ENCODE measurements at places on chromosomes 3 and 15.

- no peak for DNase-seq
Observed at GRCh38 chr3:10619989-10620832, 114.8 kb upstream of the ATP2B2 start.

GRCh38 chr3:10937141-10937825 lies 55.3 kb upstream of the SLC6A1 start:
- no peak for DNase-seq

- DNase-seq = peak; percentile 53
Observed at GRCh38 chr3:101381809-101382208, 61.4 kb upstream of the IMPG2 start.

DNA sequence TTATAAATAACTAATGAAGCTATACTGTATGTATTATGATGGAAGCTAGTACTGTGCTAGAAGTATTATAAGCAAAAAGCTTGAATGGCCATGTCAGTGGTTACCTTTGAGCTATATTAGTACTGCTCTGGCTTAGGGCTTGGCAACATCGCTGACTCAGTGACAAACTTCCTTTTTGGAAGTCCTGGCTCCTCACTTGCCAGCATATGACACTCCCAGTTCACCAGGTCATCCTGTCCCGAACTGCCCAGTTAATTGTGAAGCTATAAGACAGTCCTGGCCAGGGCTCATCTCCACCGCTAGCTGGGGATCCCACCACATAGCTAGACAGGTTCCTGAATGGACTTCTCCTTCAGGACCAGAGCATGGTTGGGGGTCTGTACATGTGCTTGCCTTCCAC lies 31.9 kb downstream of the RAB8B start:
- peak; percentile 85 for DNase-seq

GRCh38 chr3:170256597-170256996 lies 34.4 kb downstream of the PRKCI start:
- DNase-seq = no peak

- DNase-seq = peak; percentile 67
Observed at GRCh38 chr3:138051947-138052802, 42.2 kb downstream of the CLDN18 start.

DNA sequence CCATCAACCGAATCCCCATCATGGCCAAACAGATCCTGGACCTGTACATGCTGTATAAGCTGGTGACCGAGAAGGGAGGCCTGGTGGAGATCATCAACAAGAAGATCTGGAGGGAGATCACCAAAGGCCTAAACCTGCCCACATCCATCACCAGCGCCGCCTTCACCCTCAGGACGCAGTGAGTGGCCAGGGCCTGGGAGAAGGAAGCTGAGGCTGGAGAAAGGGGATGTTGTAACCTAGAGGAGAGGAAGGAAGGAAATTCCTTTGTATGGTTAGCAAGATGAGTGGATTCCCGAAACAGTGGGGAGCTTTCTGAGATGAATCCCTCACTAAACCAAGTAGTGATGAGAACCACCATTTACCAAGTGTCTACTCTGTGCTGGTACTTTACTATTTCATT lies 25.8 kb upstream of the CLK3 start:
- peak; percentile 49 for DNase-seq

GRCh38 chr3:187261541-187261969 lies 30.0 kb downstream of the MASP1 start:
- no peak for DNase-seq

- DNase-seq = no peak
Observed at GRCh38 chr15:49650676-49651075, 29.8 kb downstream of the DTWD1 start.

DNA sequence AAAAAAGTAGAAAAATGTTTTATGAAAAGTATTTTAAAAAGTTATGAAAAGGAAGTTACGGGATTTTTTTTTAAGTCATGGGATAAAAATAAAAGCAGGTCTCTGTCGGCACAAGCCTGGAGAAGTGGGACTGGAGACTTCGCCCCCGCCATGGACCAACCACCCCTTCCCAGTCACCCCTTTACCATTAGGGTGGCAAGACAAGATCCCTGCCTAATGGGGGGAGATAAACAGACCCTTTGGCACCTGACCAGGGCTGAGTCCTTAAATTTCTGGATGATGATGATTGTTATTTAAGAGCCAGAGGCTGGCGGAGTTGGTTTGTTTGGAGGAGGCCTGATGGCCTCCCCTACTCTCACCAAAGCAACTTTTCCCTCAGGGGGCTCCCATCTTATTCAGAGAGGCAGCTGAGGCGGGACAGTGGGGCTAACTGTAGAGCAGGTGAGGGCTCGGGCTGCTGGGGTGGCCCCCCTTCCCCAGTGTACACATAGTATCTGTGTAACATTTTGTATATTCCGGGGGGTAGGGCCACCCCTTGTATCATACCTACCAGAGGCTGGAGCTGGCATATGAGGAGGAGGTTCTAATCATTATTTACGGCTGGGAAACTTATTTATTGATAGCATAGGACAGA lies 74.0 kb downstream of the ADAMTS7 start:
- no peak for DNase-seq

DNA sequence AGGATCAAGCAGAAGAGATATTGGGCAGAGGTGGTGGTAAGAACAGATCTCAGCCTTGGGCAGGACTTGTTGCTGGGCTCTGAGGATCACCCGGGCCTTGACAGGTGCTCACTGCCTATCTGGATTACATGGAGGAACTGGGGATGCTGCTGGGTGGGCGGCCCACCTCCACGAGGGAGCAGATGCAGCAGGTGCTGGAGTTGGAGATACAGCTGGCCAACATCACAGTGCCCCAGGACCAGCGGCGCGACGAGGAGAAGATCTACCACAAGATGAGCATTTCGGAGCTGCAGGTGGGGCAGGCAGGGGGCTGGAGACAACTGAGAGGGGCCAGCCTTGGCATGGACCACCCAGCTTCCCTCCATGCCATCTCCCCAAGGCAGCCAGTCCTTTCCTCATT lies 7.9 kb downstream of the ECE2 start:
- DNase-seq = no peak

All from dermis blood vessel endothelial cell (primary cell).